Stimulated activated CD8-positive, alpha-beta memory T cell treated with anti-CD3 and anti-CD28 coated beads, Interleukin-7, amount 100 ng/mL, for 48 hours (primary cell): ENCODE measurements at places on chromosomes 1 and 21.
A peak's percentile ranks its signal among the peaks of the same experiment; 100 is the strongest.

- no peak for DNase-seq
Measured at GRCh38 chr1:92752719-92753118, 32.2 kb downstream of the EVI5 start.

GRCh38 chr21:31901315-31901714, 28.5 kb downstream of the HUNK start:
- no peak for DNase-seq

DNA sequence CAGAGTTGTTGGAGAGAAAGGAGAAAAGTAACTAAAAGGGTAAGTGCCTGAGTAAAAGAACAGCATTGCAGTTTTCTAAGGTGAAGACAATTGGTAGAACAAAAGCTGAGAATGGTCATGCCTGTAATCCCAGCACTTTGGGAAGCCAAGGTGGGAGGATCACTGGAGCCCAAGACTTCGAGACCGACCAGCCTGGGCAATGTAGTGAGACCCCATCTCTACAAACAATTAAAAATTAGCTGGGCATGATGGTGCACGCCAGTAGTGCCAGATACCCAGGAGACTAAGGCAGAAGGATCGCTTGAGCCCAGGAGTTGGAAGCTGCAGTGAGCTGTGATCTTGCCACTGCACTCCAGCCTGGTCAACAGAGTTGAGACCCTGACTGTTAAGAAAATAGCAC, 15.2 kb upstream of the PGD start:
- DNase-seq, result no peak

GRCh38 chr1:206682111-206682510, 2.6 kb upstream of the MAPKAPK2 start:
- DNase-seq, result no peak

DNA sequence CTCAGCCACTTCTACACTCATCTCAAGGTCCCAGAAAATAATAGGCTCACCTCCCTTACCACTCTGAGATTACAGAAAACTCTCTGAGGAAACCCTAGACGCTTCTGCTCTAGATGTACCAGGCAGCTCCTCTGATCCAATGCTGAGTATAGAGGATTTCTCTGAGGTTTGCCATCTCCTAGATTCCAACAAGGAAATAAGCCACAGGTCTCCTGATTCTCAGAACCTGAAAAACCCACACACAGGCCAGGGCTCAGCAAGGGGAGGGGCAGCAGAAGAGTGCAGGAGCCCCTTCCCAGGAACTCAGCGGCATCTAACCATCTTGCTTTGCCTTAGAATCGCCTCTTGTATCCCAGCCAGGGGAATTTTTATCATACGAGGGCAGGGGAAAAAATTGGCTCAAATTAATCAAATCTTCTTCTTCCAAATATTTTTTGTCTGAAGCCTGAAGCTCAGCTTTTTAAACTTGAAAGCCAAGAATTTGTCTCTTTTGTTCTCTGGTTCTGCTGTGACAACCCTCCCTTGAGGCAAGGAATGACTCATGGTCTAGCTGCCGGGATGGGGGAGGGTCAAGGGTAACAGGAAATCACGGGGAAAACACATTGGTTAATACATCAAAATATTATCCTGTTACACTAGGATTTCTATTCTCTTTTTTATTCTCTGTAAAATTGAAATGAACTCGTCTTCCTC, 30.8 kb downstream of the GORAB start:
- no peak for DNase-seq

DNA sequence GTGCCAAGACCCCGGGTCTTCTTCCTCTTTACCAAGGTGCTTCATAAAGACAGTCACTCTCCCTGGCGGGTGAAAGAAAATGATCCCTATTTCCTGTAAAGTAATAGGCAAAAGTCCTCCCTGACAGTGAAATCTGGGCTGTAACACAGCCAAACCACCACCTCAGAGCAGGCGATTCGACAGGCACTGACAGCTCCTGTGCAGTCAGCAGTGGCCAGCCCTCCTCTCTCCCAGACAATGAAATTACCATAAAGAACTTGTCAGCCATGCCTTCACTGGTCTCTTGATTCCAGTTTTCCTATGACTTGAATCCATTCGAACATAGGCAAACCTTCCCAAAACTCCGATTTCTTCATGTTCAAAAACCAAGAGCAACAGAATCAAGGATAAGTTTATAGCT, 492.2 kb upstream of the DAB1 start:
- DNase-seq, result no peak

DNA sequence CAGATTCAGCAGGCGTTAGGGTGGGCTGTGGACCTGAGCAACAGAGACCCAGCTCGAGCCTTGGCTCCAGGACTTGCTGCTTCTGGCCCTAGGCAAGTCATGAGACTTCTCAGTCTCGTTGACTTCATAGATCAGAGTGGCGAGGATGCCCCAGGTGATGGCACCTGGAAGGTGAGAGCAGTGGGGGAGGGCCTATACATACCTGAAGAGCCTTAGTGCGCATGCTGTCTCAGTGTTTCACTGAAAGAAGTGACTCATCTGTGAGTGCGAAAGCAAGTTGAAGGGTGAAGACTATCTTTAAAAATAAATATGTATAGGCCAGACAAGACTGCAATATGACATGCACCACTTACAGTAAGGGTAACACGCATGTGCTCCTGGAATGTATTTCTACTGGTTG, 10.1 kb downstream of the PLEKHA6 start:
- DNase-seq, result no peak

DNA sequence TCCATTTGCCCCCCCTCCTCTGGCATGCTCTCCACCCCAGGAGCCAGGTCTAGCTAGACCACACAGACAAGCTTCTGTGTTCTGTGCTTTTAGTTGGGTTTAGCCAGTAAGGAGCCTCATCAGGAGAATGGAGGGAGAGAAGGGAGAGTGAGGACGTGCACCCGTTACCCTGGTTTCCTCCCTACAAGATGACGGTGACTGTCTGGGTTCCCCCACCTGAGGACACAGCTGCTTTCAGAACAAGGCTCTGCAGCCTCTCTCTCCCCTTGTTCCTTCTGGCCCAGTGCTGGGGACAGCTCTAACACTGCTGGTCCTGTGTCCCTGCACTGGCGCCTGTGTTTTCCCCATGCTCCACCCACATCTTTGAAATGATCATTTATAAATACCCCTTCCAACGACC, 184.4 kb upstream of the GALNT2 start:
- DNase-seq, result no peak

DNA sequence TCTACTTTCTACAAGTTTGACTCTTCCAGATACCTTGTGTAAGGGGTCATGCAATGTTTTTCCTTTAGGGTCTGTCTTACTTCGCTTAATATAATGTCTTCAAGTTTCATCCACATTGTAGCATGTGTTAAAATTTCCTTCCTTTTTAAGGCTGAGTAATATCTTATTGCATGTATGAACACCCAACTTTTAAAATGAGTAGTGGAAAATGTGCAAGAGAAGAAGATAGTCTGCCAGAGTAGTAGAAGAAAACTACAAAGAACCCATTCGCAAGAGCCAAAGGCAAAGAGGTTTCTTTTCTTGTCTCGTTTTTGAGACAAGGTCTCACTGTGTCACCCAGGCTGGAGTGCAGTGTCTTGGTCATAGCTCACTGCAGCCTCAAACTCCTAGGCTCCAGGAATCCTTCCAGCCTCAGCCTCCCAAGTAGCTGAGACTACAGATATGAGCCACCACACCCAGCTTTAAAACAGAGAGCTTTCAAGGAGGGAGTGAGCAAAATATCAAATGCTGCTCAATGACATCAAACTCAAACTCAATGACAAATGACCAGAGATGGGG, 9.4 kb downstream of the IL23R start:
- no peak for DNase-seq

- peak; percentile 60 for DNase-seq
Measured at GRCh38 chr1:32249831-32250525, 1.1 kb upstream of the LCK start.

- no peak for DNase-seq
Measured at GRCh38 chr1:228784181-228784580, 48.9 kb downstream of the RHOU start.

DNA sequence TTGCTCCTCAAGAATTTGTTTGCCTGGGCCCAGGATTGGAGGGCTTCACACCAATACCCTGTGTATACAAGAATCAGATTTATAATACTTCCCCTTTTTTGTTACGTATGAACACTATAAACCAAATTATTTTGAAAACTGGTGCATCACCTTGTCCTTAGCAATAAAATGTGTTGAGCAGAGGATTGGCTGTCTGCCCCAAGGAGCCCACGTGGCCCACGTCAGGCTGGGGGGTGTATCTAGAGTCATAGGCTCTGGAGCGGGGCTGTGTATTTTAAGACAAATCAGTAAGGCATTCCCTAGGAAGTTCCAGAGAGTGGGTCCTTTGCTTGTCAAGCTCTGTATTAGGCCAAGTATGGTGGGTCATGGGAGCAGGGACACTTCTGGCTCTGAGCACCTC, 2.0 kb upstream of the ST3GAL3 start:
- no peak for DNase-seq

GRCh38 chr1:84090447-84091245, 53.4 kb upstream of the PRKACB start:
- no peak for DNase-seq

DNA sequence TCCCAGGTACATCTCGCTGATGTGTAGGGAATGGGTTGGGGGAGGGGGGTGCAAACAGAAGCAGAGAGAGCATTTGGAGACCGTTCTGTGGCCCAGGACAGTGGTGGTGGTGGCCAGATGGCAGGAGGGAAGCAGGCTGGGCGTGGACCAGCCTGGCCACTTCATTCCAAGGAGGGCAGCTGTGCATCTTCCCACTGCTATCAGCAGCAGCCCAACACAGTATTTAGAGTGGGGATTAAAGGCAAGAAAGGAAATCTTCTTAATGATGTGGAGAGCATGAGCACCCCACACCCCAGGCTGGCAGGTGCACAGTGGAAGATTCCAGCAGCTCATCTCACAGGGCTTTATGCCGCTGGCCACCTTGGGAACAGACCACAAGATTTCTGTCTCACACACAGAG, 198.7 kb downstream of the NPHP4 start:
- DNase-seq, result no peak

DNA sequence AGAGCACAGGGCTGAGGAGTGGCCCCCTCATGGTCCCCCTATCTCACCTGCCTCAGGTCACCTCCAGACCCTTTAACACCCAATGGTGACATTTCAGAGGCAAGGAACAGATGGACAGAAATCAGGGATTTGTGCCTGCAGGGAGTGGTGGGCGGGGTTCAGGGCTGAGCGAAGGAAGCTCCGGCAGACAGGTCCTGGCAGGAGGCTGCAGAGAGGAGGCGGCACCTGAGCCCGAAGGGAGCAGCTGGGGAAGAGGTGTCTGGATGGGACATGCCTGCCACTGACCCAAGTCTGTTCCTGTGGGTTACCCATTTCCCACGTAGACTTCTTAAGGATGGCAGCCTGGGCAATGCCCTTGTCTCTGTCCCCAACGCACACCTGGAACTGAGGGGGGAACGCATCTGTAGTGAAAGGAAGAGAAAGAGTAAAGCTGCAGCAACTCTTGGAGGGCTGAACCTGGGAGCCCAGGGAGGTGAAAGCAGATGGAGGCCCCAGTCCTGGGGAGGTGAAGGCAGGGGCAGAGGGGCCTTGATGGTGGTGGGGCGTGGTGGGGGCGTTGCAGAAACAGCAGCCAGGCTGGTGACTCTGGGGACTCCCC, 61.6 kb upstream of the ADARB1 start:
- no peak for DNase-seq

DNA sequence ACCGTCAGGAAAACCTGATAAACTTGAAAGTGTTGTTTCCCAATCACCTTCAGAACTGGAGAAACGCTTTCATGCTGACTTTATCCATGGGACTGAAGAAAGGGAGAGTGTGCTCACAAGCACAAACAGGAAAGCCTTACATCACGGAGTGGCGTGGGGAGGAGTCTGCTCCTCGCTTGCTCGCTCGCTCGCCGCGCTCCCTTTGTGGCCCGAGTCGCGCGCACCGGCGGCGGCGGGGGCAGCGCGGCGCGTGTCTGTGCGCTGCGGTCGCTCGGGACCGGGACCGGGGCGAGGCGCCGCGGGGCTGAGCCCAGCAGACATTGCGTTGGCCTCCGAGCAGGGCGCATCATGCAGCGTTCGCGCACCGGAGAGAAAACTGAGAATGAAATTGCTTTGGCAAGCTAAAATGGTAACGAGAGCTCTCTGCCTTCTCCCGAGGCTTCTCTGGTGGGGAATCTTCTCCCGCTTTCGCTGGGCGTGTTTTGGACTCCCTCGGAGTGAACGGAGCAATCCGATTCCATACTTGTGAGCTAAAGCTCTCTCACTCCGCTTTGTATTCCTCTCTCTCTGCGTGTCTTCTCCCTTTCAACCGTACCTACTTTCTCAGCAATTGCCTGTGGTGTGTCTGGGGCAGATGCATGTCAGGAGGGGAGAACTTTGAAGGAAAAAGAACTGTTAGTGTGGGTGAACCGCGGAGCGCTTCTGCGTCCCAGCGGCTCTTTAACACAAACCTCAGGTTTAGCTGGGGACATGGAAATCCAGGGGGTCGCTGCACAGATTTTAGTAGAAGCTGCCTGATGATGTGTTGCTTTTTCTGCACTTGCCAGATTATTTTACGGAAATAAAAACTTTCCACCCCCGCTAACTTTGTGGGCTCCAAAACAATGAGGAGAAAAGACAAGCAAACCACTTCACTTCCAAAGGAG, at the start of gene RGL1:
RGL1 (plus strand) TSS at position 205 of the 926 bp plus-strand sequence; CDS start at position 383, 178 bp downstream.
- DNase-seq, result no peak

DNA sequence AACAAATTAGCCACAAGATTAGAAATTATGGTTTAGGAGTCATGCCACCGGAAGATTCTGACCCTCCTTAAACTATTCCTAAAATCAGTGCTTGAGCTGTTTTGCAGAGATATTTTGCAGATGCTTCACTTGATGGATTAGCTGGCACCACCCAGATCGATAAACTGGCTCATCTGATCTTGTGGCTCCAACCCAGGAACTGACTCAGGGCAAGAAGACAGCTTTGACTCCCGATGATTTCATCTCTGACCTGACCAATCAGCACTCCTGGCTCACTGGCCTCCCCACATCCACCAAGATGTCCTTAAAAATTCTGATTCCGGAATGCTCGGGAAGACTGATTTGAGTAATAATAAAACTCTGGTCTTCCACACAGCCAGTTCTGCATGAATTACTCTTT, 221.6 kb downstream of the RHOU start:
- DNase-seq, result no peak

- no peak for DNase-seq
Measured at GRCh38 chr1:106564192-106564591, 492.3 kb upstream of the PRMT6 start.

DNA sequence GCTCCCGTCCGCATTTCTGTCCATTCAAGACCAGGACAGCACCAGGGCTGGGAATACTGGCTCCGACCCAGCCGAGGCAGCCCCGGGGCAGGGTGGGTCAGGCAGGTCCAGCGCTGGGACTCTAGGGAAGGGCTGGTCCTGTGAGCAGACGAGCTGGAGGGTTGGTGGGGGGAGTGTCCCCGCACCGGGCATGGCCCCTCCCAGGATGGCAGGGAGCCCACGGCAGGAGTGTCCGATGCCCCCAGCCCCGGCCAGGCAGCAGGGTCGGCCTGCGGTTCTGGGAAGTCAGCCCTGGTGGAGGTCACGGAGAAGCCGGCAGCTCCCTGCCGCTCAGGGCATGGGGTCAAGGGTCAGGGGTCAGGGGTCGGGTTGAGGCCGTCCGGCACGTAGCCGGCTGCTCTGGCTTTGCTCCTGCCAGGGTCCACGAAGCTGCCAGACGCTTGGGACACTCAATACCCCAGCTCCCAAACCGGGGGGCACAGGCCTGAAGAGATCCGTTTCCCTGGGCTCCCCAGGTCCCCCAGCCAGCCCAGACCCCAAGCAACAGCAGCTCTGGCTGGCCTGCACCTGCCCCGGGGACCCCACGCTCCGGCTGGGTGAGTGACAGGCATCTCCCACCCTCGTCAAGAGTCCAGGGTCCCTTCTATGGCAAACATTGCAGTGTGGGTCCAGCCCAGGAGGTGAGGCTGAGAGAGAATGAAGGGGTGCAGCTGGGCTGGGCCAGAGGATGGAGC, 6.7 kb downstream of the C1QTNF12 start:
- no peak for DNase-seq
